ENCODE measurements at places on chromosomes 1 and 21.

DNA sequence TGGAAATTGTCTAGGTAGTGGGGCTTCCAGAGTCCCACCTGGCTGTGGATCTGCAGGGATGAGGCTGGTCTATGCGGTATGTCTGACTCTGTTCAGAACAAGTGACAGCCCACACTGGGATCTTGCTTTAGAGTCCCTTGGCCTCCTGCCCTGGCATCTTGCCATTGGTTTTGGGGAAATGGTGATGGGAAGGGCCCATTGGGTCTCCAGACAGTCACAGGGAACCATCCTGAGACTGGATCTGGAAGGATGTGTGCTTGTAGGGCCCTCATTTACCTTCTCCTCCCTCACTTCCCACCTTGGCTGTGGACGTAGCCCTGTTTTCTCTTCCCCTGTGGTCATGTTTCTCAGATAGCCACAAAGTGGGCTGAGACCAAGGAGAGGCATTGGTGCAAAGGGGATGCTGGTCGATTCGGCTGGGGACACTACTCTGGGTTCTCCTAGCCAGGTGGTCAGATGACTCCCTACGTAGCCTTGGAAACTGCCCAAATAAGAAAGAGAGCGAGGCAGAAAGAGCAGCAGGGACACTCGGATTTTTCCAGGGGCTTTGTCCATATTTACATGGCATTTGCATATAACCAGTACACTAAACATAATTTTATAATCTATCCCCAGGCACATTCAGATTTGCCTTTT is 15.1 kb downstream of the SOX13 start:
- DNase-seq, result no peak

- DNase-seq, result no peak
These were observed 406.7 kb downstream of the GPATCH2 start for GRCh38 chr1:217224201-217224600.

DNA sequence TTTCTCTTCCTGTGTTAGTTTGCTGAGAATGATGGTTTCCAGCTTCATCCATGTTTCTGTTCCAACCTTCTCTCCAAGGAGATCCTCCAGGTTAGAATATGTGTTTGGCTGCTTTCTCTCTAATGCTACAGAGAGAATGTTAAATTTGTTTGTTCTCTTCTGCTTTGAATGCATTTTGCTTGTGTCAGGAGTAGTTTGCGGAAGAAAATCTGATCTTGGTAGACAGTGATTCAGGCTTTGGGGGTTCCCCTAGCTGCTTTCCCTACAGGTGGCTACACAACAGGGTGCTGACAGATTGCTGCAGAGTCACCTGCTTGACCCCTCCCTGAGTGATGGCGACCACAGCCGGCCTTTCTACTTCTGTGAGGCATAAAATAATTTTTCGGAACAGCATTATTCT is 41.8 kb downstream of the MACO1 start:
- DNase-seq, result no peak

- DNase-seq, result no peak
These were observed 41.4 kb upstream of the PODN start for GRCh38 chr1:53020588-53020987.

DNA sequence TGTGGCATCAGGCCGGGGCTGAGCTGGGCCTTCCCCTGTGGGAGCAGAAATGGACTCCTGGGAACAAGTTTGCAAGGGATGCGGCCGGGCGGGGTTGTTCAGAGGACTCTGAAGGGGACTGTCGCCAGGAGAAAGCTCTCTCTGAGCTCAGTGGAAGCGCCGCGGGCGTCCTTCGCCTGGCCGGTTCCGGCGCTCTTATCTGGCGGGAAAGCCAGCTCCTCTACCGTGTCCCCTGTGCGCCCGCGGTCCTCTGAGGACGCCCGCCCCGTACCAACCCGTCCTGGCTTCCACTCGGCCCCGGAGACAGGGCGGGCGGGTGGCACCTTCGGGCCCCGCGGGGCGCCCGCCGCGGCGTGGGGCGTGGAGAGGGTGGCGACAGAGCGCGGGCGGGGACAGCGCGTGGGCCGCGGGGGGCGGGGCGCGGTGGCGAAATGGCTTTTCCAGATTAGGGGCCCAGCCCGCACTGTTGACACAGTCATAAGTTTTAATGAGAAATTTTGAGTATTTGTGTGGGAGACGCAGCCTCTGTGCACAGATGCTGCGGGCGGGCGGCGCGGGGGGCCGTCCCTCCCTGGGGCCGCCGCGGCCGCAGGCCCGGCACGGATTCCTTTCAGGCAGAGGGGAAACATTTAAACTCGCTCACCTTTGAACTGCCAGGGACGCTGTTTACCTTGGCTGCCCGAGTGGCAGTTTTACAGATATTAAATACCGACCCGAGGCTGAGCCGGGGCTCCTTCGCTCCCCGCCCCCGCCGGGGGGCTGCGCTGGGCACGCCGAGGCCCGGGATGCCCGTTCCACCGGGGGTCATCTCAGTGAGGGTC is 70.2 kb downstream of the FOXD2 start:
- DNase-seq, result peak; percentile 58

- no peak for DNase-seq
These were observed 12.4 kb downstream of the TMEM201 start for GRCh38 chr1:9600861-9601834.

DNA sequence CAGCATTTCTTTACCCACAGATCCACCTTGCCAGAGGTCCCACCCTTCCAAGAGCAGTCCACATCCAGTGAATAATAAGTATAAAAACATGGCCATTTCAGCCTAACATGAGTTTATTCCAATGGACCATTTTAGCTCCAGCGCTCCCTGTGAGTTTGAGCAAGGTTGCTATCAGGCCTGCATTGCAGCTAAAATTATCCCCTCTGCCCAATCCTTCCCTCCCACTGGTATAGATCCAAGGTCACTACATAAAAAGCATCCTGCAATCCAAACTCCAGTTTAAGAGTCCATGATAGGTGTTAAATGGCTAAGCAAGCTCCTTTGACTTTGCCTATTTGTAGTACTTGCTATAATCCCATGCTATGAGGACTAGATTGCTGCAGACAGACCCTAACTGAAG is 35.6 kb downstream of the SLC5A9 start:
- DNase-seq, result no peak

DNA sequence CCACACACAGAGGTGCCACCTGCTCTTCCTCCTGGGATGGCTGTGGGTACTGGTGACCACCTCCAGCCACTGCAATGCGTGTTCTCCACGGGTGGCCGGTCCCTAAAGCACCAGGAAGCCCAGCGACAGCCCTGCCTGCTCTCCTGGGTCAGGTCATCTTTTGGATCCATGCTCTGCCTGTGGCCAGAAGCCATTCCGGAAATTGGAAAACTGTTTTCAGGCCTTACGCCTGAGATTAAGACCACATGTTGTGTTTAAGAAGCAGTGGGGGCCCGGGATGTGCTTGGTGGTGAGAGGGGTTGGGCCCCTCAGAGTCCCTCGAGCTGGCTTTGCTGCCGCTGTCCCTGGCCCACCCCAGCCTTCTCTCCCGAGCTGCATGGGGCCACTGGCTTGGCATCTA is 150.8 kb downstream of the PEX14 start:
- no peak for DNase-seq

GRCh38 chr21:44846485-44847260 is 26.8 kb downstream of the PTTG1IP start:
- peak; percentile 85 for DNase-seq

- DNase-seq, result no peak
These were observed 64.7 kb upstream of the FGGY start for GRCh38 chr1:59232216-59232615.

DNA sequence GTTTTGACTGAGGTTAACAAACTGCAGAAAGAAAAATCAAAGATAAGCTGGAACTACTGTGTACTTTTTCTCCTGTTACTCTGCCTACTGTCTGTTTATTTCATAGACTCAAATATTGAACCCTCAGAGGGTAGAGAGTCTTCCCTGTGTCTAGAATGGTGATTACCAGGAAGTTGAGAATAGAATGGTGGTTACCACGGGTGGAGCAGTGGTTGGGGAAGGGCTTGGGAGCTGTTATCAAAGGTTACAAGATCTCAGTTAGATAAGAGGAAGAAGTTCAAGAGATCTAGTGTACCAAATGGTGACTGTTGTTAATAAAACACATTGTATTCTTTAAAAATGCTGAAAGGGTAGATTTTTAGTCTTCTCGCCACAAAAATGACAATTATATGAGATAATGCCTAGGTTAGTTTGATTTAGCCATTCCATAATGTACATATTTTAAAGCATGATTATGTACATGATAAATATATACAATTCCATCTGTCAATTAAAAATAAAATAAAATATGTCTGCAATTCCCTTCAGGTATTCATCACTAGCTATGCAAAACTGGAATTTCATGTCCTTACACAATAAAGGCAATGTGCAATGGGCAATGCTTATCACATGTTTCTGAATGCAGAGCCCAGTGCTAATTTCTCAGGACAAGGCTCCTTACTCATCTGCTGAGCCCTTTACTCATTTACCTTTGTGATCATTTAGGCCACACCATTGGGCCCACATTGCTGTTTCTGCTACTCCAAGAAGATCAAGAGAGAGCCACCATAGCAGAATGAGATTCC is 474.3 kb upstream of the CAMK1G start:
- DNase-seq, result peak; percentile 8

GRCh38 chr21:15568516-15568915 is 161.3 kb upstream of the USP25 start:
- no peak for DNase-seq

DNA sequence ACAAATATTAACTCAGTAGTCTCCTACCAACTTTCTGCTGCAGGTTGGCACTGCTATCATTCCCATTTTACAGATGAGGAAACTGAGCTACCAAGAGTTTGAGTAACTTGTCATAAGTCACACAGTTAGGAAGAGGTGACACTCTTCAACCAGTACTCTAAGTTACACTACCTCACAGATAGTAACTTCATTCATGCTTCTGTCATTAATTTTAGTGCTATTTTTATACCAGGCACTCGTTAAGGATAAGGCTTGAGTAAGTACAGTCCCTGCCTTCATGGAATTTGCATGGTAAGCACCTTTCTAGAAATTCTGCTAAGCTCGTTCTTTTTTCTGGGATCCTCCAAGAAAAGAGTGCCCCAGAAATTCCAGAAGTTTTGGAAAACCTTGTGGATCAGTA is 78.7 kb downstream of the ZP4 start:
- no peak for DNase-seq

DNA sequence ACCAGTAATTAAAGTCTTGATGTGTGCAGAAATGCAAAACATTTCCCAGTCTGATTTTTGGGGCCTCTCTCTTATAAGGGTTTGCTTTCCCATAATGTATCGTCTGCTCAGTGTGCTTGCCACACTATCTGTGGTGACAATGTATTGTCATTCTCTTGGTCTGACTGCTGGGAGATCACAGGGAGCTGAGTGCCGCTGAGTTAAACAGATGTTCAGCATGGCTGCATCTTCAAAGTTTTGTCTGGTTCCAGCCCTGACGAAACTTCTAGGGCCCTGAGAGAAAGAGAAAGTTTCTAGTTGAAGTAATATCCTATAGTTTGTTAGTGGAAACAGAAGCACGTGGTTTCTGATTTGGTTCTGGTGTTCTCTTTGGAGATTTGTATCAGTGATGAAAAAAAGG is 42.6 kb downstream of the DNM3 start:
- no peak for DNase-seq

GRCh38 chr1:219432191-219432606 is 180.7 kb downstream of the ZC3H11B start:
- no peak for DNase-seq

GRCh38 chr1:232283864-232284263 is 346.1 kb downstream of the SIPA1L2 start:
- DNase-seq, result no peak

DNA sequence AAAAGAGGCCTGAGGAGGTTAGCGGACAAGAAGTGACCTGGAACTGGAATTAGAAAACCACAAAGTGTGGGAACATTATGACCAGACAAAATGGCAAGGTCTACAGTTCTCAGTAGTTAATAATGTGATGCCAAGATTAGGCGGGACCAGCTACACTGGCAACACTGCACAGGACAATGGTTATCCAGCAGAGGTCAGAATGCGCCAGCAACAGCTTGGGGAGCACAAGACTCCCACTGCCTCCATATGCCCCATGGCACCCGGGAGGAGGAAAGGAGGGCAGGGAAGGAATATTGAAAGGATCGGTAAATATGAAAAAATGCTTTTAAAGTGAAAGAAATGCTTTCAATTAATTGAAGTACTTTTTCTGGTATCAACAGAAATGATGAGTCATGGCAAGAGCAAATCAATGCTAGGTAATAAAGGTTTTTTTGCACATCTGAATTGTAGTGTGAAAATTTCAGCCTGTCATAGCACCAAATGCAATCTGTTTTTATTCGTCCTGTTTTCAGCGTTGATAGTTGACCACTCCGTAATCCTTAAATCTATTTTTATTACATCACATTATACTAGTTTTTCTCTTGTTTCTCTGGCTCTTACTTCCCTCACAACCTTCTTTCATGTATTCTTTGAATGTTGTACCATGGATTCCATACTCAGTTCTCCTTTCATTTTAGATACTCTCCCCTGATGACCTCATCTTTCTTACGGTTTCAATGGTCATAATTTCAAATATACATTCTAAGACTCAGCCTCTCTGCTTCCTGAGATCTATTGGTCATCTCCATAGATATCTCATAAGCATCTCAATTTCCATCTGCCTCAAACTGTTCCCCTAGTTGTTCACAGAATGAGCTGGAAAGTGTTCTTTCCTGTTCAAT is 30.7 kb downstream of the VCAM1 start:
- peak; percentile 18 for DNase-seq

DNA sequence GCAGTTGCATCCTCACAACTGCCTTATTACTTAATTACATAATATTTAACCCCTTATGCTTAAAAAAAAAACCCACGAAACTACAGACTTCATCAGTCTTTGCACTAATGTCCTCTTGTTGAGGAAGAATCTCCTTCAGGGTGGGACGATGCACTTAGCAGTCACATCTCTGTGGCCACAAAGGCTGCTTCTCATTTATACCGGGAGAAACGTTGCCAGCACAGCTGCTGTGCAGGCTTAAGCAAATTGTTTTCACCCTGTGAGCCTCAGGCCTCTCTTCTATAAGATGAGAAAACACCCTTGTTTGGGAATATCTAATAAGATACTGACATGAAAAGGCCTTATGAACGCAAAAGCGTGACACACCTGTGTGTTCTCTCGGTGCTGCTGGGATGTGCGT is 2.9 kb upstream of the OBSCN start:
- no peak for DNase-seq

DNA sequence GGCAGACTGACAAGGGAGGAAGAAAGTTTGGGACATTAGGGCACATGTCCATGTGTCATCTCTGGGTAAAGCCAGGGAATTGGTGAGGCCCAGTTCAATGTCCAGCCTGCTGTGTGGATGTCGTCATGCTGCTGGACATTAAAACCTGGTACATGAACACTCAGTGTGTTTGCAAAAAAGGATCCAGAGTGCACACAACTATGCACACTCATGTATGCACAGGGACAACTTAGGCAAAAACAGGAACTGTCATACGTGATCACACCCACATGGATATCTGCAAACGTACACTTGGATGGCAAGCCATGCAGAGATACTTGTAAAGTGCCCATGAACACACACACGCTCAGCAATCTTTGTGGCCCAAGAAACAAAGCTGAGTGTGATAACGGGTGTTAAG is 47.9 kb upstream of the NEK2 start:
- peak; percentile 25 for DNase-seq

- DNase-seq, result no peak
These were observed 2.0 kb upstream of the INPP5B start for GRCh38 chr1:37948841-37949240.

GRCh38 chr1:110636149-110636935 is 30.2 kb upstream of the KCNA2 start:
- no peak for DNase-seq

- no peak for DNase-seq
These were observed 10.3 kb downstream of the NBL1 start for GRCh38 chr1:19654386-19654785.

- DNase-seq, result no peak
These were observed 60.8 kb downstream of the PRKCZ start for GRCh38 chr1:2110738-2111673.

GRCh38 chr21:44423312-44423821 is 31.9 kb upstream of the LRRC3 start:
- DNase-seq, result no peak
